ENCODE measurements at places on chromosomes 1 and 21. TPM values are rescaled to one million over a fixed set of nuclear protein-coding genes. Genes with fewer than 3 reads are reported as not detected.

GRCh38 chr21:37534431-37534830 lies 167.9 kb downstream of the DYRK1A start:
- no peak for DNase-seq

Gene TMEM63A
- total RNA-seq = 14.9 TPM

DNA sequence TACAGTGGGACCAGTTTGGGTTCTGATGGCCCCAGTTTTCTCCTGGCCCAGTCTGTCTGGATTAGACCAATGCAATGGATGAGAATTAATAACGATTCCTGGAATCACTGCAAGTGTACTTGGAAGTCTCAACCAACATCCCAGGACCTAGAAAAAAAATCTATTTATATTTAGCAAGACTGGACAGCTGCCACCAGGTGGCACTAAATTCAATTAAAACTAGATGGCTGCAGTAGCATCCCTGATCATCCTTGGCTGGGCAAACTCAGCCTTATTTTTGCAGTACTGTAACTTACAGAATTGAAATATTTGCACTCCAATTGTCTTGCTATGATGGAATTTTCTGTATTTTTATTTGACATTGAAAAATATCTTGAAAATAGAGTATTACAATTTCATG lies 165.7 kb downstream of the NCAM2 start:
- peak; percentile 35 for DNase-seq

- no peak for DNase-seq
Observed at GRCh38 chr1:63342402-63342801, 20.0 kb downstream of the FOXD3 start.

GRCh38 chr1:82446955-82447354 lies 646.2 kb downstream of the ADGRL2 start:
- no peak for DNase-seq

Gene ARHGAP29
- 21.9 TPM for total RNA-seq

Data from heart left ventricle (tissue), 16 donors.